ENCODE measurements at places on chromosomes 5 and 9.
A peak's percentile ranks its signal among the peaks of the same experiment; 100 is the strongest.

DNA sequence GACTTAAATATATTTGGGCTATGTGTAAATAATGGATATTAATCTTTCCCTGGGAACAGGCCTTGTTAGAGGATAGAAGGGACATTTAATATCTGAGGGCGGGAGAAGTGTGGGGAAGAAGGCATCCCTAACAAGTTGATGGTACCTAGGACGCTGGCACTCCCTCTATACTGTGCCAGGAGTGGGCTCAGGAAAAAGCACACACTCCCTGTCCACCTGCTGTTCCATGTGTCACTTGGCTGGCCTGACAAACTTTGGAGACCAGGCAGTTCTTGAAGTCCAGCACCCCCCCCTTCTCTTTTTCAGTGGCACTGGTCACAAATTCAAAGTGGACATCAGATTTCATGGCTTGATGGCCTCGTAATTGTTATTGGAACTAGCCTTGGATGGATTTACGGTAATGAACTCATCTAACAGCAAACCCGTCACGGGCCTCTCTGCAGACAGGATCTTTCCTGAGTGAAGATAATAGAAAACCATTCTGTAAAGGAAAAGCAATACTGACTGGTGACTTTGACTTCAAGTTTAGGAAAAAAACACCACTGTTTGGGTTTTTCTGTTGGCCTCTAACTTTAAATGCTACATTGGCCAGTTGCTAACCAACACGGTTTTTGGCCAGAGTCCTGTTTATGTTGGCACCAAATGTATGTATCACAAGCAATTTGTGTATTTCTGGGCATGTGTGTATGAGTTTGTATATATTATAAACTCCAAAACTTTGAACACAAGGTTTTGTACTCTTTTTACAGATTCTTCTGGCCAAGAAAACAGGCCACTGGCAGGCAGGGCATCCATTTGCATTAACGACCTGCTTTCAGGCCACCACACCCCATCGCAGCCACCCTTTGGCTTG, 552.6 kb downstream of the CCDC171 start:
- DNase-seq = no peak

DNA sequence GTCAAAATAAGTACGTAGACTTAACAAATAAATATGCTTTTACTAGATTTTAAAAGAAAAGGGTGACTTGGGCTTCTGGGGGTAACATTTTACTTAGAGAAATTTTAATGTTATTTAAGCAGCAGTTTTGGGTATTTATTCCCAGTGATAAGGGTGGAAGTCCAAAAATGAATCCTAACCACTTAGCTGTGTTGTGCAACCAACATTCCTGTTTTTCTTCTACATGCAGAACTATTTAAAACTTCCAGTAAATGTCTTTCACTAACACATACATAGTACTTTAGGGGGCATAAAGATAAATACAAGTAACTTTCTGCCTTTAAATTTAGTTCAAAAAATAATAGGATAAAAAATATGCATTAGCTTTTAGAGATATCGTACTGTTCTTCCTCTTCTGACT, 436.7 kb downstream of the CTNND2 start:
- DNase-seq = no peak

DNA sequence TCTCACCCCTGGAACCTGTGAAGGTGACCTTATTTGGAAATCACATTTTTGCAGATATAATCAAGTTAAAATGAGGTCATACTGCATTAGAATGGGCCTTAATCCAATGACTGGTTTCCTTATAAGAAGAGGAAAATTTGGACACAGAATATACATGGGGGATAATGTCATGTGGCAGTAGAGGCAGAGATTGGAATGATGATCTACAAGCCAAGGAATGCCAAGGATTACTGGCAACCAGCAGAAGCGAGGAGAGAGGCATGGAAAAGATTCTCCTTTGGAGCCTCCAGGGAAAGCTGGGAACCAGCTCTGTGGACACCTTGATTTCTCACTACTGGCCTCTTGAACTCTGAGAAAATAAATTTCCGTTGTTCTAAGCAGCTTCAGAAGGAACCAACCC, 20.2 kb upstream of the CEP78 start:
- no peak for DNase-seq

DNA sequence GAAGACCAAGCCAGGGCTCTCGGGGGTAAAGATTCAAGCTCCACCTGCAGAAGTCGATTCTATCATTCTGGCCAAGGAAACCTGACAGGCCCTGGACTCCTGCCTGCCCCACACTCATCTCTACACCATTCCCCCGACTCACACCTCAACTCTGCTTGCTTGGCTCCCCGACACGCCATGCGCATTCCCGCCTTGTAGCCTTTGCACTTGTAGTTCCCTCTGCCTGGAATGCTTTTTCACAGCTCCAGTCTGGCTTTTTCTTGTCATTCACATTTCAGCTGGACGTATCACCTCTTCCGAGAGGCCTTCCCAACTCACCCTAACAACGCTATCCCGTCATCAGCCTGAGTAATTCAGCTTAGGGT, 28.7 kb upstream of the HAND1 start:
- no peak for DNase-seq

DNA sequence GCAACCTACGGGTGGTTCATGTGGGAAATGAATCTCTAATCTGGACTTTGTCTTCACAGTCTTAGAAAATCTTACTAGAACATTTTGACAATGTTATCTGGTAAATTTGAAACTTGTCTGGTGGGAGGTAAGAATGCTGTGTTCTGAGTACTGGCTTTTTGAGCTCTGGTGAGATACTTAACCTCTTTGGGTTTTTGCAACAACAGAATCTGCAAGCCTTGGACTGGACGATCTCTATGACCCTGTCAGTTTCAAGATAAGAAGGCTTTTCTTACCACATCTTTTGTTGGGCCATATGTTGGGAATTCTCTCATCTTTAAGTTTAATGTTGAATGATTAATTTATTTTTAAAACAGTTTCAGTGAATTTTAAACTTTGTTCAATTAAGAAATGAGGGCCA, 112.9 kb downstream of the GOLPH3 start:
- no peak for DNase-seq

- DNase-seq = no peak
Observed at GRCh38 chr9:4011054-4011453, 288.8 kb downstream of the GLIS3 start.

GRCh38 chr5:147460380-147460779, 49.5 kb downstream of the DPYSL3 start:
- no peak for DNase-seq

- no peak for DNase-seq
Observed at GRCh38 chr5:16916262-16916878, 19.7 kb downstream of the MYO10 start.

GRCh38 chr5:177300236-177300880, 3.2 kb downstream of the RAB24 start:
- DNase-seq = no peak

- DNase-seq = no peak
Observed at GRCh38 chr5:98994611-98995010, 65.8 kb upstream of the CHD1 start.

DNA sequence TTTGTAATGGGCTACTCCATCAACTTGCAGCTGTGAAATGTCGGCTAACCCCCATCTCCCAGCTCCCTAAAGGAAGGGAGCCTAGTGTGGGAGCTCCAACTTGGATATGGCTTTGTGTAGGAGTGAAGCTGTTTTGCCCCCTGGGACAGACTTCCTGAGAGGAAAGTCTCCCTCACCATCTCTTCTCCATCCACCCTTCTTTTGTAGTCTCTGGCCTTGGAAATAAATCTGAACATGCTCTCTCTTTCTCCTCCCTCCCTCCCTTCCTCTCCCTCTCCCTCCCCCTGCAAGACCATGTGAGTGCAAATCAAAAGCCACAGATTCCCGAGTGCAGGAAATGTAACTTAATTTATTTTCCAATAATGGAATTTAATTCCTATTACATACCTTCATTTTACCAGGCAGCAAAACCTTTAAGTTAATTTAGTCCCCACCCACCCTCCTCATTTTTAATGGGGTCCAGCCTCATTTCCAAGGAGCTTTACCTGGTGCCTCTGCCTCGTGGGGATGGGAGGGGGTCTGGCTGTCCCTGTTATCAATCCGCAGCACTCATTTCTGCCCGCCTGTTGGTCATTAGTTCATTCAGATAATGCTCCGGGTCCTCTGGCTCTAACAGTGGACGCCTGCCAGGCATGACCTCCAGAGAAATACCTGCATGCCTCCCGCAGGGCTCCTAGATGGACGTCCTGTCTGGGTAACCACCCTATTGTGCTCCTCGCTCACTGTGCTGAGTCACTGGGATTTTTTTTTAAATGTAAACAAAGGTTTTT, 122.9 kb upstream of the TAF11L2 start:
- no peak for DNase-seq

DNA sequence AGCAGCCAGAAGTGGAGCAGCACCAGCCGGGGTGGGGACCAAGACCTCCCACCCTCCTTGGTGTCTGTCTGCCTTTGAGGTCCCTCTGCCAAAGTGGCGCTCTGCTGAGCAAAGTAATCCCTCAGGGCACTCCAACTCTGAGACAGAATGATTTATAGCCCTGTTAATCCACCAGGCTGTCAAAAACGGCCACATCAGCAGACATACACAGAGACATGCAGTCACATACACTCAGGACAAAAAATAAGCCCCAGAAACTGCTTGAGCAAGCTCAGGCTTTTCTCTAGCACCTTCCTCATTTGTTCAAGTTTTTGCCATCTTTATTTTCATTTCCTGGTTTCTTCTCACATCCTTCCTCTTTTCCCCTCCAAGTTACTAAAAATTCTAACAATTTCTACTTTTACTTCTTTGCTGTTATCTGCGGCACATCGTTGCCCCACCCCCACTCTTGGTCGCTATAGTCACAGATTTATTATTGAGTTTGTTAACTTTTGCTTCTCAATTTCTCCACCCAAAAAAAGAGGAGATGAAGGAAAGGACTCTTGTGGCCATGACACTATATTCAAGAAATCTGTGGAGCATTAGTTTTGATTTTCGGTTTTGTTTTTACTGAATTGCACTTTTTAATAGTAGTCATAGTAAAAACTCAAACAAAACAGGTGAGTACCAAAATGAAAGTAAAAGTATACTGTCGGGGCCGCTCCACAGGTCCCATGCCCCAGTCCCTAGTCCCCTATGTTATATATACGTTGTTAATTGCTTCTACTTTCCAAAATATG, 17.4 kb upstream of the ADRB2 start:
- no peak for DNase-seq

DNA sequence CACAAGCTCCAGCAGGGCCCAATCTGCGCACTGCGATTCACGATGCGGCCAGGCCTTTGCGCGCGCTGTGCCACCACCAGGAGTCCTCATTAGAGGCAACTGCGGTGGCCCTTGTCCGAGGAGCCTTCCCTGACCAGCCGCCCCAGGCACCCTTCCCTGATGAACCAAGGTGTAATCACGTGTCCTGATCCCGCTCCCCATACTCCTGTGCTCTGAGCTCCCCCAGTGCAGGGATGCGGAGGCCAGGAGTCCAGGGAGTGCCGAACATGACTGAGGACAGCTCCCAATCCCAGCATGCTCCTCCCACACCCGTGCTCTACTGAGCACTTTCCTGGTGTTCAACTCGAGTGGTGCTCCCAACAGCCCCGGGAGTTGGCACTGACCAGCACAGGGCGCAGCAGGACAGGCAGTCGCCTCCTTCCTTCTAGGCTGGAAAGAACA, 134.8 kb downstream of the ZNF354C start:
- no peak for DNase-seq

GRCh38 chr5:119926301-119926700, 296.9 kb downstream of the FAM170A start:
- DNase-seq = no peak

GRCh38 chr5:87069974-87070608, 197.6 kb upstream of the RASA1 start:
- no peak for DNase-seq

- DNase-seq = no peak
Observed at GRCh38 chr9:107546859-107547258, 57.3 kb upstream of the KLF4 start.

- DNase-seq = no peak
Observed at GRCh38 chr5:65924366-65925043, 1.9 kb upstream of the ERBIN start.

DNA sequence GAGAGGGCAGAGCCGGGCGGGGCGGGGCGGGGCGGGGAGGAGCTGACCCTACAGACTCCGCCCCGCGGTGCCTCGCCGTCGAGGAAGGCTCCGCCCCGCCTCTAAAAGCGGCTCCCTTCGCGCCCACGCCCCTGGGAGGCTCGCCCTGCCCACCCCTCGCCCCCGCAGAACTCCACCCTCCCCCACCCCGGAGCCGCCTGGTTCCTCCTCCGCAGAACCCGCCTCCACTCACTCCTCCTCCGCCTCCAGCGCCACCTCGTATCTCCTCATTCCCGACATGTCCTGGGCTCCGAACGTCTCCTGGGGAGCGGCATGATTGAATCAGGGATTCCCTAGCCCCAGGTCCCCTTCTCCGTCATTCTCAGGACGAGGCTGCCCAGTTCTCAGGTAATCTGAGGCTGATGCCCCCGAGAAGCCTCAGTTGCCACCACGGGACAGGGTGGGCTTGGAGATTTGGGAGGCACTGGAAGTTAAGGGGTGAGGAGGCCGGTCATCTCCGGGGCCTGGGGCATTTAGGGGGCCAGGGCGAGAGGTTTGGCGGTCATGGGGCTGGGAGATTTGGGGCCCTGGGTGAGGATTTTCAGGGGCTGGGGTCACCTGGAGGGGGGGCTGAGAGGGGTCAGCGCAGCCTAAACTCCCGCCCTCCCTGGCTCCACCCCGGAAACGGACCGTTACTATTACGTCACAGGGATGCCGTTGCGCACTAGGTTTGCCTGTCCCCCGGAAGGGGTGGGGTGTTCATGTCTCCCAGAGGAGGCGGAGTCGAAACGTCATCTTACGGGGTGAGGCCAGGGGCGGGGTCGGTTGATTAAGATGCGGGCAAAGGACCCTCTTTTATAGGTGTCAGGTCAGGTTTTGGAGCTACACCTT, 3.2 kb upstream of the CCL27 start:
- peak; percentile 79 for DNase-seq

- no peak for DNase-seq
Observed at GRCh38 chr5:56447232-56447631, 214.1 kb upstream of the ANKRD55 start.

GRCh38 chr9:15426019-15426418, 3.3 kb downstream of the SNAPC3 start:
- no peak for DNase-seq

DNA sequence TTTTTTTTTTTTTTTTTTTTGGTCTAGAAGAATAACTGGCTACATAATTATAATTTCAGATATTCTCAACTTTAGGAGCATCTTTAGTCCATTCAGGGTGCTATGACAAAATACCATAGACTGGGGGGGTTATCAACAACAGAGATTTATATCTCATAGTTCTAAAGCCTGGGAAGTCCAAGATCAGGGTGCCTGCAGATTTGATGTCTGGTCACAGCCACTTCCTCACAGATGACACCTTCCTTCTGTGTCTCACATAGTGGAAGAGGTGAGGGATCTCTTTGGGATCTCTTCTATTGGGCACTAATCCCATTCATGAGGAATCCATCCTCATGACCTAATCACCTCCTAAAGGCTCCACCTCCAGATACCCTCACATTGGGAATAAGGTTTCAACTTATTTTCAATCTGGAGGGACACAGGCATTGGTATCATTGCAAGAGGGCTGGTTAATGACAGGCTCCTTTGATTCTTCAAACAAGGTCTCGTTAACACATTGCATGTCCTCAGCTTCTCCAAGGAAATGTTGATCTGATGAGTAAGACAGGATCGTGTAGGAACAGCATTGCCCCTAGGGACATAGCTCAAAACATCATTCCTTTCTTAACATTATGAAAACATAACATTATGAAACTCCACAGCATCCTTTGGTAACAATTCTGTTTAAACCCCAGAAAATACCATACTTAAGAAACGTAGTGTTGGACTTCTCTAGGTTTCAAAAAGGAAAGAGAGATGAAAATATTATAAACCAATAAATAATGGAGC, 372.4 kb downstream of the SEMA5A start:
- no peak for DNase-seq

- DNase-seq = no peak
Observed at GRCh38 chr5:137040024-137040423, 459.1 kb downstream of the SPOCK1 start.

- DNase-seq = no peak
Observed at GRCh38 chr5:131773805-131774204, 23.0 kb downstream of the FNIP1 start.
